ENCODE measurements at places on chromosomes 7 and 10.

- no peak for DNase-seq
Observed at GRCh38 chr7:127591591-127591990, 1.9 kb upstream of the FSCN3 start.

- DNase-seq: no peak
Observed at GRCh38 chr7:132424821-132425724, 151.2 kb downstream of the PLXNA4 start.

DNA sequence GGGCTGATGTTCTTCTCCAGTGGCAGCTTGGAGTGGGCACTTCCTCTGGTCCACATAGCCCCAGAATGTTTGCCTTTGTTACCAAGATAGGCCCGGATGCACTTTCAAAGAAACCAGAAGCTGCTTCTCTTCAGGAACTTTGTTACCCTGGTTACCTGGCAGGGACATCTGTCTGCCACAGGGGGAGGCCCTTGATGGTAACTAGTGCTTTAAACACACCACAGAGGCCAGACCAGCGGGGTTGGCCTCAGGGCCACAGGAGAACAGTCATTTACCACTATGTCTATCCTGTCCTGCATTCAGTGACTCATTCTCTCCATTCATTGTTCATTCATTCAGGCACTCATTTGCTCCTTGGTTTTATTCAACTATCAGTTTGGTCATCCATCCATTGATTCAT lies 11.9 kb upstream of the PLEKHA1 start:
- no peak for DNase-seq

DNA sequence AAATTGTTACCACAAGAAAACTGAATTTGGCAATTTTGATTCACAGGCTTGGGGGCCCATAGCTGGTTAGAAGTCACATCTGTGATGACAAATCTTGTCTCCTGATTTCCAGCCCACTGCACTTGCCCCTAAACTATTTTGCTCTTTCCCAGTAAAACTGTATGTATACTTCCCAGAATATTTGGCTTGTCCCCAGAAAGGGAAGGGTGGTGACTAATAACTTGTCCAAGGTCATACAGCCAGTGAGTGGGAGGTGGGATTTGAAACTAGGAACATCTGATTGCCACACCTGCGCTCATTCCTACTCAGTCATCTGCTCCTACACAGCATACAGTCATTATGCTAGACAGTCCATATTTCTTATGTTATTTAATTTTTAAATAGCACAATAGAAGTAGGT lies 304.5 kb downstream of the SDHAF3 start:
- DNase-seq: no peak

- no peak for DNase-seq
Observed at GRCh38 chr10:132443983-132444876, 47.2 kb downstream of the PWWP2B start.

- DNase-seq: no peak
Observed at GRCh38 chr7:32088451-32088881, 18.3 kb upstream of the PDE1C start.

DNA sequence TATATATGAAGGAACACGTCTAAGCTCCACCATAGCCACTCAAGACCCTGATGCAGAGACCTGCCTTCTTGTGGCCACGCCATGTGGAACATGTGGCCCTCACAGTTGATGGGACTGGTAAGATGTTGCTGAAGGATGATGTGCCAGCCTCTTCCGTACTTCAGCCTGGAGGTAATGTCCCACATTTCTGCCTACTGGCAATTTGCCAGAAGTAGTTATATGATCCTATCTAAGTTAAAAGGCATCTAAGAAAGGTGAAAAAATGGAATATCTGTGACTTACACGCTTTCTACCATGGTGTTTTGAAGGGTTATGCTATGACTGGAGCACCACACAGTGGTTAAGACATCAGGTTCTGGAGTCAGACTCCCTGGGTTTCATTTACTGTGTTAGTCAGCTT lies 948.7 kb upstream of the GHITM start:
- DNase-seq: no peak

DNA sequence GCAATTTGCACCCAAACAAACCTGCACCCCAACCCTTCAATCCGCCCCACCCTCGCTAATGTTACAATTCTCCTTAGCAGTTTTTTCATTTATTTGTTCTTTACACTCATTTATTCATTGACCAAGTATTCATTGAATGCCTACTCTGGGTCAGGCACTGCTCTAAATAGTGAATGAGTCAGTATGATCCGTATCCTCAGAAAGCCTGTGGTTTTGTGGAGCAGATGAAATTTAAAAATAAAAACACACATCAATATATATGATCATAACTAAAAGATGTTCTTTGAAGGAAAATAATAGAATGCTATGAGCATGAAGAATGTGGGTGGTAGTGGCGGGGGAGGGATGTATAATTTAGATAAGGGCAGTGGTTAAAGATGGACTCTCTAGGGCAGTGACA lies 13.3 kb downstream of the IFIT5 start:
- no peak for DNase-seq

DNA sequence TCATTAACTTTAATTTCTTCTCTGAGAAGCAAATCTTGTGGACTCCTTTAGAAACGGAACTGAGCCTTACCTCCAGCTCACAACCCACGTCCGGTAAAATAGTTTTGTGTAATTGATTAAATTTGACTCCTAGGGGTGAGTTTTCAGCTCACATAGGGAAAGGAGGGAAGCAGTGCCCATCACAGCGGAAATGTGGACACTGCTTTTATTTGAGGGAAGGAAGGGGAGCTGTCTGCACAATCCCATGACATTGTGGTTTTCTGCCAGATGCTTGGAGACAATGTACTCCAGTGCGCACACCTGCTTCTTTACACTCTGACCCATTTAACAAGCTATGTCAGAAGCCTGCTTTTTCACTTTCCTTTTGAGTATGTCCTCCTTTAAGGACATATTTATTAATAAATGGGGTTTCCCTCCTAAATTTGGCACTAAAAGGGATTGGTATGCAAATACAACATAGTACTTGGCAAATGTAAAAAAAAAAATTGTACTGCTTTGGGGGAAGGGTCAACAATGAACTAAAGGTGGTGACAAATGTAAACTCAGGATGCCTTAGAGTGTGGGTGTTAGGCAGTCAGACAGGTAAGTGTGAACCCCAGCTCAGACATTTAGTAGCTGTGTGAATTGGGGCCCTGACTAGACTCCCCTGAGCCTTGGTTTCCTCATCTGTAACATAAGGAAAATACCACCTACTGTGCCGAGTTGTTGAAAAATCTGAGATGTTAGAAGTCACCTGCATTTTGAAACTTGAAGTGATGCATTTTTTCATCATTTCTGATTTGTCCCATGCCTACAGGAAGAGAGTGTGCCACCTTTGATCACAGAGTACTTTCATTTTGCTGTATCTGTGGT lies 90.2 kb upstream of the KLF6 start:
- peak; percentile 36 for DNase-seq

GRCh38 chr7:1268866-1269265 lies 36.2 kb downstream of the UNCX start:
- peak; percentile 46 for DNase-seq

- DNase-seq: no peak
Observed at GRCh38 chr7:144518360-144518759, 114.9 kb upstream of the NOBOX start.
